Amniotic epithelial cell (primary cell): ENCODE measurements at places on chromosomes 12 and 14.

DNA sequence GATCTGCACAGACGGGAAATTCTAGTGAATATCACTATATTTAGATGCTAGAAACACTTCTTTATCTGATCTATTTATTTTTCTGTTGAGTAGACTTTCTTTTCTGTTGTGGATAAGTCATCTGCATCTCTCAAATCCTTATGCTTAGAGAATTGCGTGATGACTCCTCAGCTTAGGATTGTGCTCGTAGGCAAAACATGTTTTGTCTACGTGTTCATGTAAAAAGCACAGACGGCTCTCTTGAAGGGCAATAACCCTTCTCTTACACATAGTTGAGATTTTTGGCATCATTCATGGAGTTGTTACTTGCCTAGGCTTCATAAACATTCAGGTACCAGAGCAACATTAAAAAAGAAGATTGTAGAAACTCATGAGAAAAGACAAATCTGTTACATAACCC is 18.6 kb downstream of the PPFIBP1 start:
- peak; percentile 97 for DNase-seq

DNA sequence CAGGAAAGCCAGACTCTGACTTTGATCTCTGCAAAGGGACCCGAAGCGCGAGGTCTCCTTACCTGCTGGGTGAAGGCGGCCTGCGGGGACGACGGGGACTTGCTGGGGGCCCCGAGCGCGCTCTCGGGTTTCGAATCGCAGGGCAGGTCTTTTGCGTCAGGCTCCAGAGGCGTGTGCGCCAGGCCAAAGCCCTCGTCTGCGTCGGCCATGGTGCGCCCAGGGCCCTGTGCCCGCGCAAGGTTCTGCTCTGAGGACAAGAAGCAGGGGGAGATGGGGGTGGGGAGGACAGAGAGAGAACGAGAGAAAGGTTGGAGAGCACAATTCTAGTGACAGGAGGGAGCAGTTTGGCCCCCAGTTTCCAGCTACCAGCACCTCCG is 2.3 kb downstream of the TBX5 start:
- no peak for DNase-seq

DNA sequence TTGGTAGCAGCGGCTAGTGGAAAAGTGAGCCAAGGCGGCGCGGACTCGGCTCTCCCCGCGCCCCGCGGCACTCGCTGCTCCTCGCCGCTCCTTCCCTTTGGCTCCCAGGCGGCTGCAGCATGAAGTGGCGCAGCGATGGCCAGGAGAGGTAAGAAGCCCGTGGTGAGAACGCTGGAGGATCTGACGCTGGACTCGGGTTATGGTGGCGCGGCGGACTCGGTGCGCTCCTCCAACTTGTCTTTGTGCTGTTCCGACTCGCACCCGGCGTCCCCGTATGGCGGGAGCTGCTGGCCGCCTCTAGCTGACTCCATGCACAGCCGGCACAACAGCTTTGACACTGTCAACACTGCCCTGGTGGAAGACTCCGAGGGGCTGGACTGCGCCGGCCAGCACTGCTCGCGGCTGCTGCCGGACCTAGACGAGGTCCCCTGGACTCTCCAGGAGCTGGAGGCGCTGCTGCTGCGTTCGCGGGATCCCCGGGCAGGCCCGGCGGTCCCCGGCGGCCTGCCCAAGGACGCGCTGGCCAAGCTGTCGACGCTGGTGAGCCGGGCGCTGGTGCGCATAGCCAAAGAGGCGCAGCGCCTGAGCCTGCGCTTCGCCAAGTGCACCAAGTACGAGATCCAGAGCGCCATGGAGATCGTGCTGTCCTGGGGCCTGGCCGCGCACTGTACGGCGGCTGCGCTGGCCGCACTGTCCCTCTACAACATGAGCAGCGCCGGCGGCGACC is 225.6 kb upstream of the CRY1 start:
- peak; percentile 59 for DNase-seq

- no peak for DNase-seq
These were observed 6.9 kb upstream of the LYZ start for GRCh38 chr12:69341328-69341727.

GRCh38 chr12:4809013-4809448 is 88.8 kb downstream of the GALNT8 start:
- DNase-seq: no peak

DNA sequence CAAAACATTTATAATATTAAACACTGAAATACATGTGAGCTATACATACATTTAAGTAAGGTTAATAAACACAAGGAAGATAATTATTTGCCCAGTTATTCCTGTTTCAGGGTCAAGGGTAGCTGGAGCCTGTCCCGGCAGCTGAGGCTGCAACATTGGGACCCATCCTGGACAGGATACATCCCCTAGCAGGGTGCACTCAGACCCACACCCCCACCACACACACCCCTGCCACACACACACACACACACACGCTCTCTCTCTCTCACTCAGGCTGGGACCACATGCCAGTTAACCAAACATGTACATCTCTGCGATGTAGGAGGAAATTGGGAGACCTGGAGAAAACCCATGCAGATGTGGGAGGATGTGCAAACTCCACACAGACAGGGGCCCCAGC is 112.6 kb upstream of the TMCC3 start:
- no peak for DNase-seq

DNA sequence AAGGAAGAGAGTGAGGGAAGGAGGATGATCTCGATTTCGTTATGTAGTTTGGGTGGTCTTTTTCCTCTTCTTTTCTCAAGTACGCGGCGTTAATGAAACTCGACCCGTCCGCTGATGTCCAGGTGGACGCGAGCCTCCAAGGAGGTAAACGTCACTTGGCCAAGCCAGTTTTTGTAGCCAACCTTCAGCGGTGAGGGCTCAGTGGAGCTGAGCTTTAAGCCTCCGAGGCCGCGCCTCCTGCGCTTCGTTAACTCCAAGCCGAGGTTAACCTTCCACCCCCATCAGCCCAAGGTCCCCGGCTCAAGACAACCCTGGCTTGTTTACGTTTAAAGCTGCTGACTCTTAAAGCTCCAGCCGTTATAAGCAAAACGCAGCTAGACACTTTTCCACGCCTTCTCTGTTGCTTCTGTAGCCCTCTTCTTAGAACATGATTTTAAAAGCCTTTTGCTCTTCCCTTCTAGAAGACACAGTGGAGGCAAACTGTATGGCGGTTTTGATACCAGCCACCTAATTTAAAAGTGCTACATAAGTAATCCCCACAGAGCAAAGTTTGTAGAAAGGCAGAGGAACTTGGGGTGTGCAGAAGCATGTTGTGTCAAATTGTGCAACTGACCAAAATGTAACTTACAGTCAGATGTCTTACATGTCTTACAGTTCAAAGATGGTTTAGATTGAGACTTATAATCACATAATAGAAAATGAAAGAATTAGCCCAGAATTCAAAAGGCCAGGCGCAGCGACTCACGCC is 923 bp upstream of the ITPR2 start:
- peak; percentile 82 for DNase-seq

GRCh38 chr14:77043177-77043983 is 14.9 kb upstream of the IRF2BPL start:
- DNase-seq: peak; percentile 93

DNA sequence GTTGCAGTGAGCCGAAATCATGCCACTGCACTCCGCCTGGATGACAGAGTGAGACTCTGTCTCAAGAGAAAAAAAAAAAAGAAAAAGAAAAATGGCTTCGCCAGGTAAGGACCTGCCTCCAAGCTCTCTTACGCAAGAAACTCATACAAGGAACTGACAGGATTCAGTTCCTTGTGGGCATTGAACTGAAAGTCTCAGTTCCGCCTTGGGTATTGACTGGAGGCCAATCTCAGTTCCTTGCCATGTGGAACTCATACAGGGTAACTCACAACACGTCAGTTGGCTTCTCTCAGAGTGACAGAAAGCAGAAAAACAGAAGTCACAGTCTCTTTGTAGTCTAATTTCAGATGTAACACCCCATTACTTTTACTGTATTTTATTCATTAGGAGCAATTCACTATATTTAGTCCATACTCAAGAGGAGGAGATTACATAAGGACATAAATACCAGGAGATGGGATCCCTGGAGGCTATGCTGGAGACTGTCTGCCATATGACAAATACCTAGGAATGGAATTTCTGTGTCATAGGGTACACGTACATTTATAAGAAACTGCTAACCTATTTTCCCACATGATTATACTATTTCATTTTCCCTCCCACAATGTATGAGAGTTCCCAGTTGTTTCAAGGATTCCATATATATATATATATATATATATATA is 11.4 kb upstream of the NOPCHAP1 start:
- peak; percentile 30 for DNase-seq

- DNase-seq: no peak
These were observed 83.7 kb downstream of the TMTC3 start for GRCh38 chr12:88225776-88226175.

- no peak for DNase-seq
These were observed 3.8 kb downstream of the DHRS2 start for GRCh38 chr14:23639891-23640523.

- peak; percentile 65 for DNase-seq
These were observed 54.4 kb downstream of the SPPL3 start for GRCh38 chr12:120849765-120850164.

DNA sequence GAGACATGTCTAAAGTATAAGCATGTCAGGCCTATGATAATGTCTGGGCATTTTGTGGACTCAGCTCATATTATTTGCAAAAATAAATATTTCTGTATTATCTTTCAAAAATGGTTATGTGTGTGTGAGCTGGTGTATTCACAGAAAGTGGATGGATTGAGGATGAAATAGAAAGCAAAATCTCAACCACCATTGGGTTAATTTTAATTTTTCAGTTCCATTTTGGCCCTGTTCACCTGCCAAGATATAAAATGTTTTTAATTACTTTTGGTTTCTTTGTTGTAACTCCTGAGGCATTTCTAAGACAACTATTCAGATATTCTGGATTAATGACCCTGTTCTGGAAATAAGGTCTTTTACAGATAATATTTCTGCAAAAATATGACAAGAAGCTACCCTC is 232.7 kb upstream of the PPFIA2 start:
- no peak for DNase-seq

DNA sequence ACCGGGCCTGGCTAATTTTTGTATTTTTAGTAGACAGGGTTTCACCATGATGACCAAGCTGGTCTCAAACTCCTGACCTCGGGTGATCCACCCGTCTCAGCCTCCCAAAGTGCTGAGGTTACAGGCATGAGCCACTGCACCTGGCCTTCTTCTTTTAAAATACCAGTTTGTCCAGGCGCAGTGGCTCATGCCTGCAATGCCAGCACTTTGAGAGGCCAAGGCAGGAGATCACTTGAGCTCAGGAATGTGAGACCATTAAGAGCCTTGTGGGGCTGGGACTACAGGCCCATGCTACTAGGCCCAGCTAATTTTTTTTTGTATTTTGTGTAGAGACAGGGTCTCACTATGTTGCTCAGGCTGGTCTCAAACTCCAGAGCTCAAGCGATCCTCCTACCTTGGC is 8.1 kb upstream of the PEBP1 start:
- DNase-seq: no peak

DNA sequence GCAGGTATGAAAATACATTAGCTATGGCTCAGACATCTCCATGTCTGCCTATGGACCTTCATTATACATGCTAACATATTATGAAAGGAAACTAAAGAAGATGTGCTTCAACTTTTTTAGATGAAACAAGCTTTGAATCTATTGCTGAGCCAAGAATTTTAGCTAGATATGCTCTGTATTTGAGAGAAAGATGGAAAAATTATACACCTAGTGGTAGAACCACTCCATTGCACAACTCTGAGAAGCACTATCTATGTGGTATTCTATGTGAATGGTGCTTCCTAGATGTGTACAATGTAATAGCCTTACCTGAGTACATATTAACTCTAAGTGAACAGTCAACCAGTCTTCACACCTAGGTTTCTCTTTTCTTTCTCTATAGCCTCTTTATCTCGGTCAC is 17.3 kb downstream of the EPYC start:
- DNase-seq: peak; percentile 34

- no peak for DNase-seq
These were observed 169.7 kb downstream of the KCNA5 start for GRCh38 chr12:5213336-5213735.

GRCh38 chr12:52122904-52123303 is 43.4 kb downstream of the SMIM41 start:
- DNase-seq: no peak
